Spleen (tissue), 13 donors: ENCODE measurements at places on chromosomes 5 and 9.

GRCh38 chr5:92559331-92559730, 1021.7 kb downstream of the NR2F1-AS1 start:
- no peak for DNase-seq

DNA sequence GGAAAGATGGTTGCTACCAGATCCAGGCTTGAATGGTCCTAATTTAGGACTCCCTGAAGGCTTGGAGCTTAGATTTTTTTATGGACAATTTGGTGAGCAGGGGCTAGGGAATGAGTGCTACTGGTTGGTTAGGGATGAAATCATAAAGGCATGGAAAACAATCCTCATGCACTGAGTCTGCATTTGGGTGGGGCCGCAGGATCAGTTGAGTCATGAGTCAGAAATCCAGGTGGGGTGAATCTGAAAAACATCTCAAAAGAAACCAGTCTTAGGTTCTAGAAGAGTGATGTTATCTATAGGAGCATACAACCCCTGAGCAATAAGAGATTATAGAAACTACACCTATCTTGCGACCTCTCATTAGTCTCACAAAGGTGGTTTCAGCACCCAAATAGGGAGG, 300.0 kb downstream of the KIF4B start:
- DNase-seq: no peak

GRCh38 chr5:164332349-164333196, 827.2 kb downstream of the MAT2B start:
- DNase-seq: no peak

DNA sequence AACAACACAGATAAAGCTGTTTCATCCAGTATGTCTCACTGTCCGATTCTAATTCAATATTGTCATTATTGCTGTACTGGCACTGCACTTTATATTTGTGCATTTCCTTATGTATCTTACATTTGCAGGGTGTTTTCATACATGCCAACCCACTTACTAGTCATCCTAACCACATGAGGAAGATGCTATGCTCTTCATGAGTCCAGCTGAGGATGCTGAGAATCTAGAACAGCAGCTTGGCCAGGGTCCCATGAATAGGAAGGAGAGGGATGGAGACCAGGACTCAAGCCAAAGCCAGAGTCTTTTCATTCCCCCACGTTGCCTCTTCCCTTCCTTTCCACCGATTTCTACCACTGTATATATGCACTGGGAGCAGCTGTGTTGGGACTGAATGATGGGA, 292.8 kb upstream of the KLF4 start:
- no peak for DNase-seq
